Activated CD4-positive, alpha-beta T cell treated with anti-CD3 and anti-CD28 coated beads for 24 hours (primary cell): ENCODE measurements at places on chromosomes 6 and 20.

- no peak for DNase-seq
Measured at GRCh38 chr6:37485291-37485702, 14.4 kb downstream of the CCDC167 start.

GRCh38 chr6:161686655-161687054 is 412.8 kb upstream of the AGPAT4 start:
- no peak for DNase-seq

DNA sequence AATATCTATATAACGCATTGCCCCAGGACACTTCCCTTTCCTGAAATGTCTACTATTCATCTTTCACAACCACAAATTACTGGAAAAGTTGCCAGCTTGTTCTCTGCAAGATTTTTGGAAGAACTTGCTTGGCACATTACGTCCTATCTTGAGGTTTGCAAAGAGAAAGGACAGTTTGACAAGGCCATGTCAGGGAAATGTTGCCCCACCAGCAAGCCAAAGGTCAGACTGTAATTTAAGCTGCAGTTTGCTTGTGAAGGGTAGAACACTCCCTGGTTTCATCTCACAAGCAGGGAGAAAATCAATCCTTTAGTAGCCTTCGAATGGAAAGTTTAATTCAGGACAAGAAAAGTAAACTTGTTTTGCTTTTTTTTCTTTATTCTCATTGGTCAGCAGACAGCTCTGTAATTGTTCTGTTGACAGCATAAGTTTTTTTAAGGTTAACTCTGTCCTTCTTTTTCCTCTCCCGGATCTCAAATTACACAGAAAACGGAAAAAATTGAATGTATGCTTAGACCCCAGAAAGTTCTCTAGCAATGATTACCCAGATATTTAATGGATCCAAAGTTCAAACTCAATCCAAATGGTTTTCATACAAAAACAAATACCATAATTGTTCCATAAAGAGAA is 541.8 kb upstream of the NRSN1 start:
- no peak for DNase-seq

DNA sequence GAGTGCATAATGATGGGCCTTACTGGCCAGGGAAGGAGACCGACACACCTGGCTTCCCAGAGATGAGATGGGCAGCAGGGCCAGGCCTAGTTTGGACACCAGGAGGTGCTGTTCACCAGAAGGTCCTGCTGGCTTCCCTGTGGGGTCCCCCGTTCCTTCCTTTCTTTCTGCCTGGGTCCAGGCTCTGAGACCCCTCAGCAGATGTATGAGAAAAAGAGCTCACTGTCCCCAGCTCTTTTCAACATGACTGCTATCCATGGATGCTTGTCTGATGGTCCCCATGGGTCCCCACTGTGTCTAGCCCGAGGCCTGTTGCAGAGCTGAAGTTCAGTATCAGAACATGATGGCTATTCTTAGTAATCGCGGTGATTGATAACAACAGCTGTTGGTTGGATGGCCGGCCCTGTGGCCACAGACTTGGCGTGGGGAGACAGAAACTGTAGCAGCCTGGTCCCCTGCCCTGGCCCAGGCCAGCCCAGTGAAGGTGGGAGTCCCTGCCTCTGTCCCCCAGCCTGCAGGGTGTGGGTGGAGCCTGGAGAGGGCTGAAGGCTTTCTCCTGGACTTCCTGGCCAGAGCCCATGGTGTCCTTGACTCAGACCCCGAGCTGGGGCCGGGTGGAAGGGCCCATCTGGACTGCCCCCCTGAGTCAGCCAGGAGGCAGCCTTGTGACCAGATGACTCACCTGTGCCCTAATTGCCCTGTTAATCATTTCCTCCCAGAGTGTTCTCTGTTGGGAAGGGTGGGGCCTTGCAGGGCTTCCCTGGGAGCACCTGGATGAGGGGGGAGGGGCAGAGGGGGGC is 9.9 kb upstream of the BAK1 start:
- DNase-seq = no peak

DNA sequence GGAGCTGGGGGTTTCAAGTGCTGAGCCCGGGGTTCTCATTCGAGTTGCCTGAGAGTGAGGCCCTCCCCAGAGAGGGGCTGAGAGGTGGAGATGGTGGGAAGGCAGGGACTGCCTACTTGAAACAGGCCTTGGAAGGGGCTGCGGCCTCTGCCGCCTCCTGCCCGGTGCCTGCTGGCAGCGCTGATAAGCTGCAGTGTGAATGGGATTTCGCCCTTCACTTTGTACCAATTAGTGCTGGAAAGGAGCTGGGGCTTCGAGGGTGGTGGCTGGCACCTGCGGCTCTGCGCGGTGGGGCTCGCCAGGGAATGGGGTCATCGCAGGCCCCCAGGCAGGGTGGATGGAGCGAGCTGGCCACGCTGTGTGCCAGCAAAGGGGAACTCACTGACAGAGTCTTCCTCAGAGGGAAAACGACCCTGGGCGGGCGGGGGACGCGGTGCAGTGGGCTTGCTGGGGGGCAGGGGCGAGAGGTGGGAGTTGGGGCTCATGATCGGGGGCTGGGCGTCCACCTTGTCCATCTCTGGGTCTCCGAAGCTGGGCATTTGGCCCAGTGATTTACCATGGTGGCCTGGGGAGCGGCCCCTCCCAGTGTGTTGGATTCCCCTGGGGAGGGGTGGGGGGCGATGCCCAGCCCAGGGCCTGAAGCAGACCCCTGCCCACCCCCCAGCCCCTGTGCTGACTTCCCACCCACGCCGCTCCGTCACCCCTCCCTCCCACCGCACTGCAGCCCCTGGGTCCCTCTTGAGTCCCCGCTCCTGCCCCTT is 22.9 kb downstream of the COL20A1 start:
- DNase-seq = no peak

GRCh38 chr6:134424798-134425170 is 106.9 kb upstream of the SGK1 start:
- DNase-seq = no peak

DNA sequence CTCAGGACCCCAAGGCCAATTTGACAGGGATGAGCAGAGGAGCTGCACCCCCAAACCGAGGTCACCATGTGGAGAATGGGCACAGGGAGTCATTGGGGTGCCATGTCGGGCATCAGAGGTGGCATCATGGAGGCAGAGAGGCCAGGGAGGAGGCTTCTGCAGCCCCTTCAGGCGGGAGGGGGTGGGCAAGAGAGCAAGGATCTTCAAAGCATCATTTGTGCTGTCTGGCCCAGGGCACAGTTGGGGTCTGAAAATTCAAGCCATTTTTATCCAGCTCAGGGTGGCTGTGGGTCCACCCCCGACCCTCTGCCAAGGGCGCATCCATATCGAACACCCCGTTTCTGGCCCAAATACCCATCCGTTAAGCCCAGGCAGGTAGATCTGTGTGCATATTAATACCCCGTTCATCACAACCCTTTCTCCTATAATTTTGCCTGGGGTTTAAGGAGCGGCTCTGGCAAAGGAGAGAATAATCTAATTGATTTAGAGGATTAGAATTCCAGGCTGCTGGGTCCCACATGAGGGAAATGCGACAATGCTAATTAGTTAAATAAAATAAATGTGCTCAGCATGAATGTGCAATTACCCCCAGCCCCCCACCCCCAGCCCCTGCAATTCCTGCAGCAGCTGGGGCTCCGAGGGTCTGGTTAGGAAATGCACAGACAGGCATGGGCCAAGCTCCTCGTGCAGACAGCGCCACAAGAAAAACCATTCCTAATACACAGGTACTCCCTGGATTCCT is 31.9 kb downstream of the VSTM2L start:
- DNase-seq = no peak
